ENCODE measurements at places on chromosomes 6 and 20.

DNA sequence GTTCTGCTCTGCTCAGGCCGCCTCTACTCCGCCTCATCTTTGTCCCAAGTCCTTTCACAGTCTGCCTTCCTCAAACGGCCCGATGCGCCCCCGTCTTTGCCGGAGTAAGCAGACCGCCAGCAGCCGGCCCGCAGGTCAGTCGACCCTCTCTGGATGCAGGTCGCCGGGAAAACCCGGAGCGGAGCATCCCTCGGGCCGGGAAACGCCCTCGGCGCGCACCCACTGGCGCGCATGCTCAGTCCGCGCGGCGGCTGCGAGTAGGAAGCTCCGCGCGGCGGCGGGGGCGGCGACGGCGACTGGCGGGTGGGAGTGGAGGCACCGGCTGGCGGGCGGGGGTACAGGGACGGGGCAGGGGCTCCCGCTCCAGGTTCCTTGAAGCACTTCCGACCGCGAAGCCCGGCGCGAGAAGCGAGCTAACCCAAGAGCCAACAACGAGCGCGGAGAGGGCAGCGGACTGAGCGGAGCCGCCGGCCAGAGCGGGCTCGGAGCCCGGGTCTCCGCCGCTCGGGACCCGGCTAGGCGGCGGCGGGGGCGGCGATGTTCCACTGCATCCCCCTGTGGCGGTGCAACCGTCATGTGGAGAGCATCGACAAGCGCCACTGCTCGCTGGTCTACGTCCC is at the start of gene LRRC1:
Gene LRRC1 (plus strand): TSS at position 286 of the 620 bp plus-strand sequence. CDS start 252 bp downstream, at position 538.
- peak; percentile 63 for DNase-seq

DNA sequence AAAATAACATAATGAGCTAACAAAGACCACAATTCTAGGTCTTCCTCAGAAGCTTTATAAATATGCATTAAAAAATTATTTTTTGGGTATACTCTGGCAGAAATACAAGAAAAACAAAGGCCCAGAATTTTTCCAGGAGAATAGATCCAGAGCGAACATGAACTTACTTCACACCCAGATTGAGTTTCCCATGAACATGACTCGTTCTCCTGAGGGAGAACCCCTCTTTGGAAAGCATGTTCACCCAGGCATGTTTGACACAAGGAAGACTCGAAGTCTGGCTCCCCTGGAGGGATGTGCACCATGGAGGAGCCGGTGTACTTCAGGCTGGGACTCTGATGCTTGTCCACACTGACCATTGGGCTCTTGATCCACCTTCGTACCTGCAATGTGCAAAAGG is 56.1 kb downstream of the SGK1 start:
- no peak for DNase-seq

DNA sequence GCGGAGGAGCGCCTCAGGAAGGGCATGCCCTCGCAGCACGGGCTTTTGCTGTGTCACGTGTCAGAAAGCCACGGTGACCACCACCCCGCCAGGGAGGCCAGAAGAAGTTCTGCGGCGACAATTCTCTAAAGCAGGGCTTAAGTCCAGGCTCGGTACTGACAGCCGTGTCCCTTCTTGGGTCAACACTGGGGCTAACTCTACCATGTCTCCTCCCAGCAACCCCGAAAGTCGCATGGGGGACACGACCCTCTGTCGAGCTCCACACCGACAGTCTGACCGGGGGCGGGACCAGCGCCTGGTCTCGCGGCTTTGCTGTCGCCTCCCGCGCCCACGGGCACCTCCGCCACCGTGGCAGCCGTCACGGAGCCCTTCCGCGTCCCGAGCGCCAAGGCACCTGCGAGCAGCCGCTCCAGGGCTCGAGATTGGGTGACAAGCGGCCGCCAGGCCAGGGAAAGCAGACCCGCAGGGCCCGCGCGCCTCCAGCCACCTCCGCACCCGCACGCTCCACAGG is 534 bp downstream of the NANP start:
- DNase-seq = no peak

- peak; percentile 44 for DNase-seq
Observed at GRCh38 chr6:14903176-14904038, 342.5 kb upstream of the JARID2 start.

- no peak for DNase-seq
Observed at GRCh38 chr20:17720755-17721154, 21.0 kb downstream of the BANF2 start.

GRCh38 chr6:48240287-48240686 is 129.3 kb upstream of the PTCHD4 start:
- no peak for DNase-seq

DNA sequence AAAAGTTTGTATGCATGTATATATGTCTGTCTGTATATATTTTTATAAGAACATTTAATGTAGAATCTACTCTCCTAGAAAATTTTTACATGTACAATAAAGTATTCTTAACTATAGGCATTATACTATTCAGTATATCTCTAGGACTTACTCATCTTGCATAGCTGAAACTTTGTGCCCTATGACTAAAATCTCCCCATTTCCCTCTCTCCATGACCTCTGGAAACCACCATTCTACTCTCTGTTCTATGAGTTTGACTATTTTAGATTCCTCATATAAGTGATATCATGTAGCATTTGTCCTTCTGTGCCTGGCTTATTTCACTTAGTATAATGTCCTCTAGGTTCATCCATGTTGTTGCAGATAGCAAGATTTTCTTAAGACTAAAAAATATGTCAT is 205.1 kb upstream of the SMLR1 start:
- no peak for DNase-seq

DNA sequence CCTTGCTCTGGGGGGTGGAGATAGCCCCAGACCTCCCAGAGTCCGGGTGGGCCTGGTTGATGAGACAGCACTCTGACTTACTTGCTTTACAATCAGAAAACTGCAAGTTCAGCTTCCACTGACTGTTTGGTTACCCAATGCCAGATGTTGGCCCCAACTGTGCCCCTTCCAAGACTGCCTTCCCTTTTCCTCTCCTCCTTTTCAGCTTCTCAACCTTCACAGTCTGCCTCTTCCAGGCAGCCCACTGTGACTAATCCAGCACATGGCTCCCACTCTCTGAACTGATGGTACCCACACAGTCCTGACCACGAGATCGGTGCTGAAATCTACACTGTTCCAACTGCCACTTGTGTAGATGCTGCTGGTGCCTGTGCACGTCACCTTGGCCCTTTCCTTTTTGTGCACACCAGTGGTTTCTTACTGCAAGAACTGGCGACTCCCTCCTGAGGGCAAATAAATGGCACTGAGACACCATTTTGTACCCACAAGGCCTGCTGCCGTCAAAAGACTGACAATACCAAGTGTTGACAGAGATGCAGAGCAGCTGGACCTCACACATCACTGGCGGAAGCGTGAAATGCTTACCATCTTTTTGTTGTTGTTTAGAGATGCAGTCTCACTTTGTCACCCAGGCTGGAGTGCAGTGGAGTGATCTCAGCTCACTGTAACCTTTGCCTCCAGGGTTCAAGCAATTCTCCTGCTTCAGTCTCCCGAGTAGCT is 1.8 kb upstream of the ARFGAP1 start:
- no peak for DNase-seq

DNA sequence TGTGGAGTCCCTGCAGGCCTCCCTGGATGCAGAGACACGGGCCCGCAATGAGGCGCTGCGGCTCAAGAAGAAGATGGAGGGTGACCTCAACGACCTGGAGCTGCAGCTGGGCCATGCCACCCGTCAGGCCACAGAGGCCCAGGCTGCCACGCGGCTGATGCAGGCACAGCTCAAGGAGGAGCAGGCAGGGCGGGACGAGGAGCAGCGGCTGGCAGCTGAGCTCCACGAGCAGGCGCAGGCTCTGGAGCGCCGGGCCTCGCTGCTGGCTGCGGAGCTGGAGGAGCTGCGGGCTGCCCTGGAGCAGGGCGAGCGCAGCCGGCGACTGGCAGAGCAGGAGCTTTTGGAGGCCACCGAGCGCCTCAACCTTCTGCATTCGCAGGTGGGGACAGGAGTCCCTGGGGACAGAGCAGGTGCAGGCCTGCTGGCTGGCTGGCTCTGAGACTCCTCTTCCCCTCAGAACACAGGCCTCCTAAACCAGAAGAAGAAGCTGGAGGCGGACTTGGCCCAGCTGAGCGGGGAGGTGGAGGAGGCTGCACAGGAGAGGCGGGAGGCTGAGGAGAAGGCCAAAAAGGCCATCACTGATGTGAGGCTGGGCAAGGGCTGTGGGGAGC is 44.7 kb downstream of the MYH7B start:
- DNase-seq = no peak
